ENCODE measurements at places on chromosomes 7 and 10. TPM values are rescaled to one million over a fixed set of nuclear protein-coding genes. Genes with fewer than 3 reads are reported as not detected.

The GAD2 gene
- polyA plus RNA-seq = not detected

- no peak for DNase-seq
Observed at GRCh38 chr10:107653832-107654287, 489.4 kb upstream of the SORCS1 start.

The CFAP58 gene
- polyA plus RNA-seq = 0.25 TPM

- DNase-seq = no peak
Observed at GRCh38 chr7:4607311-4607729, 74.8 kb upstream of the FOXK1 start.

DNA sequence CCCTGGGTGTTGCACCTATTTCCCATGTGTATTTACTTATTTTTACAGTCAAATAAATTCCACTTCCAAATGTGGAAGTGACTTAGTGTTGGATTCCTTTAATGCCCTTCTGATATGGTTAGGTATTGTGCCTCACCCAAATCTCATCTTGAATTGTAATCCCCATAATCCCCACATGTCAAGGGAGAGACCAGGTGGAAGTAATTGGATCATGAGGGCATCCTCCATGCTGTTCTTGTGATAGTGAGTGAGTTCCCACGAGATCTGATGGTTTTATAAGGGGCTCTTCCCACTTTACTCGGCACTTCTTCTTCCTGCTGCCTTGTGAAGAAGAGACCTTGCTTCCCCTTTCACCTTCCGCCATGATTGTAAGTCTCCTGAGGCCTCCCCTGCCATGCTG lies 136.9 kb downstream of the SNX10 start:
- no peak for DNase-seq

- DNase-seq = peak; percentile 54
Observed at GRCh38 chr7:116777651-116778281, 84.6 kb upstream of the CAPZA2 start.

The TTYH3 gene
- 30.3 TPM for polyA plus RNA-seq

DNA sequence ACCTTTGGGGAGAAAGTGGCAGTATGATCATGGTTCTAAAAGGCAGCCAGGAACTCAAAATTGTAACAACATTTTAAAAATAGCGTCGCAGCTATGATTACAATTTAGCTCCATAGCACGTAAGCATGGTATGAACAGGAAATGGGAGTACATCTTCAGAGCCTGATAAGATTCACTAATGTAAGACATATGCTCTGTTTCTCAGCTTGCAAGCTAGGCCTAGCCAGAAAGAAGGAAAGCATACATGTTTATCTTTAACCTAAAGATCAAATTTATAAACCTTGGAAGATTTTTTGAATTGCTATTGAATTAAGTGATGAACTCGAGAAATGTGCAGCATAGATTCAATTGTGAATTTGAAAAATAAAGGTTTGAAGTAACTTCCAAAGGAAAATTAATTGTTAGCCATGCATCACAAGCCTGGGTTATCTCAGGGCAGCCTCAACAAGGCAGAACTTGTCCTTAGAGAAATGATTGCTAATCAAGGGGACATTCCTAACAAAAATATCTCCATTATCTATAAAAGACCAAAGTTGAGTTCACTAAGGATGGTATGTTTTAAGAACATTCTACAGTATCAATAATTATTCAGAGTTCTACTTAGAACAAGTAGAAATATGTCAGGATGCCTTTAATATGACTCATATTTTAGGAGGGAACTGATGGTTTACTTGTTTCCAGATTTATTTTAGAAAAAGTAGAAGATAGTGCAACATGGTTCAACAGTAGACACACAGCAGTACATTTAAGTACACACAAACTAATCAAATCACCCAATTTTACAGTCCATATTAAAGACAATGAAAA lies 38.8 kb upstream of the SEPTIN7 start:
- DNase-seq = peak; percentile 23

DNA sequence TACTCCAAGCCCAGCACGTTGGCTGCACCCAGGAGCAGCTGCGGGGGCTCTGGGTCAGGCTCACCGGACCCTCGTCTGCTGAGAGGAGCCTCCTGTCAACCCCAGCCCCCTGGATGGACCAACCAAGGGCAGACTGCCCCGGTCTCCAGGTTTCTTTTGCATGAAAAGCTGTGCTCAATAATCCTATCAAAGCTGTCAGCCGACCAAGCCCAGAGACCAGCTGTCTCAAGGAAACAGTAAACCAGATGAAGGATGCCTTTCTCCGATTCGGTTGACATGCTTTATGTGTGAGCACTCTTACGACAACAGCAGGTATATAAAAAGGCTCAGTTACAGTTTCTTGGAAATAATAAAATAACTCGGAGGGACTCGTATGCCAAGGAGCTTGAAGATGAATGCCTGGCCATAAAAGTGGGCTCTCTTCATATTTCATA lies 71.6 kb upstream of the BAIAP2L1 start:
- DNase-seq = no peak

The CLRN3 gene
- polyA plus RNA-seq = not detected

DNA sequence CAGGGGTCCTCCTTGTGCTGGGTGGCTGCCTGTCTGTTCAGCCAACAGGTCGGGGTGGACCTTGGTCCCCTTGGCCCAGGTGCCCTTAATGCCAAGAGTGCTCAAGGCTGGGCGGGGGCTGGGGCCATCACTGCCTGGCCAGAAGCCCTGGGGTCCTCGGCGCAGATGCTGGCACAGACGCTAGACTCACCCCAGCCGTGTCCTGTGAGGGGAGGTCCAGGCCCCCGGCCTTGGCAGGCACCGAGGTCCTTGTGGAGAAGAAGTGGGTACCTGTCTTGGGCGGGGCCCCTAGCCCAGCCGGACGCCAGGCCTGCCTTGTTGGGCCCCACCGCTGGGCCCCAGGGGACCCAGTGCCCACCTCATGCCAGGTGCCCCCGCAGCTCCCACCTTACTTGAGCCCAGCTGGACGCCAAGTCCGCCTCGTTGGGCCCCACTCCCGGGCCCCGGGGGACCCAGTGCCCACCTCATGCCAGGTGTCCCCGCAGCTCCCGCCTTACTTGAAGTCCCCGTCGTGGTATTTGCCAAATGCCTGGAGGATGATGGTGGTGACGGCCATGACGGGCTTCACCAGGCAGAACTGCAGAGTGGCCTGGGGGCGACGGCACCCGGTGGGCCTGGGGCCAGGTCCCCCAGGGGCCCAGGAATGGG lies 6.5 kb downstream of the TMEM184A start:
- DNase-seq = no peak

The AKR1C4 gene
- polyA plus RNA-seq = not detected

- no peak for DNase-seq
Observed at GRCh38 chr7:44306606-44307005, 18.8 kb downstream of the CAMK2B start.

The LLCFC1 gene
- not detected for polyA plus RNA-seq

- DNase-seq = no peak
Observed at GRCh38 chr7:45980973-45981372, 59.9 kb upstream of the IGFBP3 start.

Data from foreskin keratinocyte (primary cell).